GM18507 (cell line): ENCODE measurements at places on chromosomes 5 and 9.

DNA sequence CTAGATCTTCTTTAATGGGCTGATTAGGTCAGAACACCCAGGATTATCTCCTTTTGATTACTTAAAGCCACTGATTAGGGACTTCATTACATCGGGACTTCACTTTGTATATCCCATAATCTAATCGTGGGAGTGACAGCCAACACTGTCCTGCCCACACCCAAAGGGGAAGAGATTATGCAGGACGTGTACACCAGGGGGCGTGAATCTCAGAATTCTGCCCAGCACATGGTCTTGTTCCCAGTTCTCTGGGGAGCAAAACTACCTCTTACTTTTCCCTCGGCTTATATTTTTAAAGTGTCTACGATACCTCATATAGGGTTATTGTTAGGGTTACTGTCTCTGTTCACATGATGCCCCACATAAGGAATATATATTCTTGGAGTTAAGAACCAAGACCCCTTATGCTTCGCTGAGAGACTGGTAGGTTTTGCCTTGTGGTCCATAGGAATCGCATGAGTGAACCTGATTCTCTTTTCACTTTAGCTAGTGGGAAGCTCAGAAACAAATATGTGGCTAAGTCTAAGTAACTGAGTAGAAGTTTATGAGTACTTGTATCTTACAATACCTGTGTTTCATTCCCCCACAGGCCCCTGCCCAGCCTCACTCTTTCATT lies 192.7 kb downstream of the GNA14 start:
- no peak for DNase-seq

- no peak for DNase-seq
Measured at GRCh38 chr9:106634183-106634582, 228.8 kb upstream of the ZNF462 start.

GRCh38 chr5:167716126-167716775 lies 575.2 kb upstream of the WWC1 start:
- no peak for DNase-seq

DNA sequence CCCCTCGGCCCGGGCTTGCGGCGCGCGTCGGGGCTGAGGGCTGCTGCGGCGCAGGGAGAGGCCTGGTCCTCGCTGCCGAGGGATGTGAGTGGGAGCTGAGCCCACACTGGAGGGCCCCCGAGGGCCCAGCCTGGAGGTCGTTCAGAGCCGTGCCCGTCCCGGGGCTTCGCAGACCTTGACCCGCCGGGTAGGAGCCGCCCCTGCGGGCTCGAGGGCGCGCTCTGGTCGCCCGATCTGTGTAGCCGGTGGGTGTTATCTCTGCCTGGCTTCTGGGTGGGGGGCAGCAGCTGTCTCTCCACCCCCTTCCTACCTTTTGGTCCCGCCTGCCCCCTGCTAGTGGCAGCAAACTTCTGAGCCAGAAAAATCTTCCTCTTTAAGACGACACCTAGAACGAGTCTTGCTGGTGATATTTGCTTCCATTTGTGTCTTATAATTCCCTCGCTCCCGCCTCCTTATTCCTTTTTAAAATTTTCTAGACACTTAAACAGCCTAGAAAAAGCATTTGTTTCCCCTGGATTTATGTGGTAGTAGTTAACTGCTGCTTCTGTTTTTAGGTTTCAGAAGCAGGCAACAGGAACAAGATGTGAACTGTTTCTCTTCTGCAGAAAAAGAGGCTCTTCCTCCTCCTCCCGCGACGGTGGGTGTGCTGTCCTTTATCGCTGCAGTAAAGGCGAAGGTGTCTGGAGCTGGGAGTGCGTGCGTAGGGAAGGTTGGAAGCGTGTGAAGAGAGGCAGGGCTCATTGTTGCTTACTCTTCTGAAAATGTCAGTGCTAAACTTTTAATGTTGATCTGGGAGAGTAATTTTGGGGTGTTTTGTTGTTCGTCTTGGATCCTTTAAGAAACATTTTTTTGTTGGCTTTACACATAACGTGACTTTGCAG lies 554 bp downstream of the JAK2 start:
- no peak for DNase-seq

DNA sequence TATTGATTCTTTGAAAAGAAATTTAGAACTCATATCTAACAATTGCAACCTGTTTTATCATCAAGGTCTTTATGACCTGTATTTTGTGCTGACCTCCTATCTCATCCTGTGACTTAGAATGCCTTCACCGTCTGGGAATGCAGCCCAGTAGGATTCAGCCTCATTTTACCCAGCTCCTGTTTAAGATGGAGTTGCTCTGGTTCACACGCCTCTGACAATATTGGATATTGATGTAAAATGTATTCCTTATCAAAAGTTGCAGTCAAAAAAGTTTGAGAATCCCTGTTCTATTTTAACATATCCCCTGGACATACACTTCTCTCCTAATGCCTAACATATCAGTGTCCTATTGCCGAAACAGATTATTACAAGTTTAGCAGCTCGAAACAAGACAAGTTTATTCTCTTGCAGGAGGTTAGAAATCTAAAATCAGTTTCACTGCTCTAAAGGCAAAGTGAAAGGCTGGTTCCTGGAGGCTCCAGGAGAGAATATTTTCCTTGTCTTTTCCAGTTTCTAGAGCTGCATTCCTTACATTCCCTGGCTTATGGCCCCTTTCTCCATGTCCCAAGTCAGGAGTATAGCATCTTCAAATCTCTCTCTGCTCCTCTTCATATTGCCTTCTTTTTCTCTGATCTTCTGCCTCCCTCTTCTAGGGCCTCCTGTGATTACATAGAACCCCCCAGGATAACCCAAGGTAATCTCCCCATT lies 31.5 kb upstream of the LVRN start:
- no peak for DNase-seq

- DNase-seq = no peak
Measured at GRCh38 chr9:127976498-127976897, 4.3 kb downstream of the EEIG1 start.

DNA sequence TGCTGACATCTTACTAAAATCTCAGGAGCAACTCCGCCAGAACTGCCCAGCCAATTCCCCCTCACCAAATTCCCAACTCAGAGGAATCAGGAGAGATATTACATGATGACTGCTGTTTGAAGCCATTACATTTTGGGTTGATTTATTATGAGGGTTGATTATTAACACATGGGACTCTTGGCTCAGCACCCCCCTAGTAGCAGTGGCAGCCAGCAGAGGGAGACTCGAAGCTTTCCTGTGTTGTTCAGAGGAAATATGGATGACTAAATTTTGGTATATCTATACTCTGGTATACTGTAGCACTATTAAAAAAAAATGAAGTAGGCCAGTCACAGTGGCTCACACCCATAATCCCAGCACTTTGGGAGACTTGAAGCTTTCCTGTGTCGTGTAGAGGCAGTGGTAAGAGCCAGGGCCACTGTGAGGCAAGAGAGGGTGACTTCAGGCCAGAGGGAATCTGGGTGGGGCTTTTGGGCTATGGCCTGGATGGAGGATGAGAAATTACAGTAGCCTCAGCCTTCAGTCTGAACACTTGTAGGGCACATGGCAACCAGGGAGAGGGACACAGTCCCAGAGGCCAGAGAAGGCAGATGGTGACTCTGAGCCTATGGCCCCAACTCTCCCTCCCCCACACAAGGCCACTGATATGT lies 111.4 kb downstream of the LHX2 start:
- no peak for DNase-seq

DNA sequence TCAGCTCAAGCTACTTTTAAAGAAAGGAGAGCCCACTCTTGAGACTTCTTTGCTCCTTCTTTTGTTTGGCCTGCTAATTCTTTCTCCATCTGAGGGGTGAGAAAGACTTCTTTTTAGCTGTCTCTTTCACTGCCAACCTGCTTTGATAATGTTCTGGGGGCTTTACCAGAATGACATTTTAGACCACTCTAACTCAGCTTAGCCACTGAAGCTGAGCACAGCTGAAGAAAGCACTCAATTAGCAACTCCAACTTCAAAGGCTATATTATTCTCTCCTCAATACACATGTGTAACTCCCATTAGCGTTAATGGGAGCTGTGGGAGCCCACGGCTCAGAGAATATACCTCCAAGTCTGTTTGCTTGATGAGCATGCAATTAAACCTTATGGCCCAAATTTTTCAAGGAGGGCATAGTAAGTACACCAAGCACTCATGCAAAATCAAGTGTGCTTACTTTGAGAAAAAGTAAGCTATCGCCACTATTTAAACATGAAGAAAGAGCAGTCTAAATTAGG lies 815.4 kb upstream of the DMAC1 start:
- no peak for DNase-seq

DNA sequence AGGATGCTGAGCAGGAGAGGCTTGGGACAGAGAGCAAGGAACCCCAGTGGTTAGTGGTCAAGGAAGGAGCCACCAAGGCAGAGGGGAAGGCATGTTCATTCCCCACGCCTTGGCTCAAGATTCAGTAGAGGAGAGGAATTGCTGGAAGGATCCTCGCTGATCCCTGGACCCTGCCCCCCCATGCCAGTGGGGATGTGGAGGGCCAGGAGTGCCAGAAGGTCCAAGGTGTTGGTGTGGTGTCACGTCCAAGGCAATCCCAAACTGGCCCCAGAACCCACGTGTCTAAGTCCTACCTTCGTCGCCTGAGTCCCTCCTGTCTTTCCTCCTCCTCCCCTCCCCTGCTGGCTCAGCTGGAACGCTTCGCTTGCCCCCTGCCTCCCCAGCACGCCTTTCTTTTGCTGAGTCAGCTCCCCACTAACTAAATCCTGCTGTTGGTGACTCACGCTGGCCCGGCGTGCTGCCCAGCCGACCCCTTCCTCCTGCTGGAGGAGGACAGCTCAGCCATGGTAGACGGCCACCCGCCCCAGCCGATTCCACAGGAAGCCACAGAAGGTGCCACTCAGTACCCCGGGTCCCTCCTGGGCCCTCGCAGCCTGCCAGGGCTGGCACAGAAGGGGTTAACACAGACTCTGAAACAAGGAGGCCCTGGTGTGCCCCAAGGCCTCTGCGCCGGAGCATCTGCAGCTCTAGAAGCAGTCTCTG lies 37.6 kb upstream of the ORM1 start:
- no peak for DNase-seq

- DNase-seq = no peak
Measured at GRCh38 chr5:78953092-78953800, 31.9 kb downstream of the ARSB start.

- no peak for DNase-seq
Measured at GRCh38 chr5:126810596-126811380, 33.9 kb downstream of the LMNB1 start.

DNA sequence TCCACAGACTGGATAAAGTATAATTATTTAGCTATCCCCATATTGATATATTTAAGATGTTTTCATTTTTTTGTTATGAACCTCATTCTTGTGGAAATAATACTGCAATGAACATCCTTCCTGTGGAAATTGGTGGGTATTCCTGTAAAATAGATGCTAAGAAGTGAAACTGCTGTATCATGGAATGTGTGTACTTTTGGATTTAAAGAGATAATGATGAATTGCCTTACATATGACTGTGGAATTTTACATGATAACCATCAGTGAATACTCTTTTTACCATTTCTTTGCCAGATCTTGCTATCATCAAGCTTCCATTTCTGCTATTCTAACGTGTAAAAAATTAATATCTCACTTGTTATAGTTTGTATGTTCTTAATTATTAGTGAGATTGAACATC lies 847.9 kb downstream of the EFNA5 start:
- no peak for DNase-seq

- DNase-seq = no peak
Measured at GRCh38 chr9:92988215-92988768, 41.0 kb downstream of the FGD3 start.

DNA sequence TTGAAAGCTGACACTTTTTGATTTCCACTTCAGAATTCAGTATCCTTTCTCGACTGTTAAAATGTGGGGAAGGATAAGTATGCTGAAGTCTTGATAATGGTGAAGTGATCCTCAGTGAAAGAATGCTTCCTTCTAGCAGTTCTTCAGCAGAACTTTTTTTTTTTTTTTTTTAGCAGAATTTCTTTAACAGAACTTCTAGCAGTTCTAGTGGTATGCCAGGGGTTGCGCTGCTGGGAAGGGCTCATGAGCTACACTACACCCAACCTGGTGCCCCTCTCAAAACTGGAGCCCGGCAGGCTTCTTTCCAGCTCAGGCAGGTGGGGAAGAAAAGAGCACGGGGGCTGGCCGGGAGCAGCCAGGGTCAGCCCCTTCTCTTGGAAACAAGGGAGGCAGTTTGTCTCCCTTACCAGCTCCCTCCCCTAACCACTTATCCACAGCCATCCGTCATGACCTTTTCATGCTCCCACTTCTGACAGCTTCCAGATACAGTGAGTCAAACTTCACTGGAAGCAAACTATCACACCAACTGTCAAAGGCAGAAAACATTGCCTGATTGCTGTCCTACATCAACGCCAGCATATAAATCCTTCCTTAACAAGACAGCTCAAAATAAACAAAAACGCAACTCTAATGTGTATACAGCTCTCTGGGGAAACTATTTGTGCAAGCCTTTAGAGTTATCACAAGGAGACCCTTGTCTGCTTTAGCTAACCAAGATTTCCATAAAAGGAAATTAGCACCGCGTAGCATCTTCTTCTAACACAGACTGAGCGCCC lies 211.5 kb downstream of the GAPVD1 start:
- no peak for DNase-seq

DNA sequence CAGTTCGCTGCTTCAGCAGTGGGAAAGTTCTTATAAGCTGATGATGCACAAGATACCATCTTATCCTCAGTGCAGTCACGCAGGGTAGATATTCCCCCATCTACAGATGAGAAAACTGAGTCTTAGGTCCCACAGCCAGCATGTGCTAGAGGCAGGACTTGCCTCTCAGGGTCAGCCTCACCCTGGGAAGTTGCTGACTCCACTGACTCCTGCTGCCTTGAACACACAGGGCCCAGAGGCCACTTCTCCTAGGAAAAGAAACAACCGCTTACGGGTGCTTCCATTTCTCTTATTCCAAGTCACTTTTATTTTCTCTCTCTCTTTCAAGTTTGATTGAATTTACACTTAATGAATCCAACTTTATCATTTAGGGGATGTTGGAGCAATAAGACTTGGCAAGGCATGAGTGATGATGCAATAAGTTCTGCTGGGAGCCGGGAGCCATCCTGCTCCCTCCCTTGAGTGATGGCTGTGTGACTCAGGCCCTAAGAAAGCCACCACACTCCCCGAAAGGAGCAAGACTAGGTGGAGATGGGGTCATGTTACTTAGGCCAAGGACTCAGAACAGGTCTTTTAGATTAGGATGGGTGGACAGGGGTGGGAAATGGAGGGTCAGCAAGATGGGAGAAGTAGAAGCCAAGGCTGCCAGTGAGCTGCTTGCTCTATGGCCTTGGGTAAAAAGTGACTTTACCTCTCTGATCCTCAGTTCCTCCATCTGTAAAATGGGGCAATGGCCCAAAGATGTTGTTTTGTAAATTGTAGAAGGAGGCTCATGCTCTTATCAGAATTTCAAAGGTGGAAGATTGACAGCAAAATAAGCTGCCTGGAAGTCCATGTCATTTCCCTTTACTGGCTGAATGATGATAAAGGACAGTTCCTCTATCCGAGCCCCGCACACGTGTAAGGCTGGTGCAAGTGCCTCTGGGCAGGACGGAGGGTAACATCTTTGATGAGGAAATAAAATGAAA lies 67.4 kb upstream of the ZNF618 start:
- DNase-seq = no peak
